NCI-H146 (cell line): ENCODE measurements at places on chromosomes 3 and 15.

- DNase-seq: no peak
These were observed 3.1 kb downstream of the ATP10A start for GRCh38 chr15:25859838-25860645.

GRCh38 chr15:76418352-76419140 lies 82.0 kb downstream of the ISL2 start:
- no peak for DNase-seq

GRCh38 chr15:69031013-69032001 lies 16.8 kb downstream of the NOX5 start:
- DNase-seq: no peak

DNA sequence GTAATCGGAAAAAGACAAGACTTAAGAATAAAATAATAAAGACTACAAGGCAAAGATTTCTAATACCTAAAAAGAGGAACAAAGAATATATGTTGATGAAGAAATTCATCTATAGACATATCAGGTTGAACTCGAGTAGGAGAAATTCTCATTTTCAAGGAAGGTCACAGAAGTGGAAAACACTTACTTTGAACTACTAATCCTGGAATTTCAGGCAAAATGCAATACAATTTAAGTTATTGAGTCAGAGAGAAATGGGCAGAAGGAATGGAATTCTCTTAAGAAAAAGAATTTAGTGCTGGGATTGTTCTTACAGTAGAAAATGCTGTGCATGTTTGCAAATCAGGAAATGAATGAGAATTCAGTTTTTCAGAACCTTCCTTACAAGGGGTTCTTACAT lies 135.9 kb upstream of the TGFBR2 start:
- DNase-seq: no peak

- no peak for DNase-seq
These were observed 2.7 kb upstream of the ISL2 start for GRCh38 chr15:76333720-76334437.

- DNase-seq: no peak
These were observed 29.0 kb upstream of the ATP10A start for GRCh38 chr15:25892126-25892525.

DNA sequence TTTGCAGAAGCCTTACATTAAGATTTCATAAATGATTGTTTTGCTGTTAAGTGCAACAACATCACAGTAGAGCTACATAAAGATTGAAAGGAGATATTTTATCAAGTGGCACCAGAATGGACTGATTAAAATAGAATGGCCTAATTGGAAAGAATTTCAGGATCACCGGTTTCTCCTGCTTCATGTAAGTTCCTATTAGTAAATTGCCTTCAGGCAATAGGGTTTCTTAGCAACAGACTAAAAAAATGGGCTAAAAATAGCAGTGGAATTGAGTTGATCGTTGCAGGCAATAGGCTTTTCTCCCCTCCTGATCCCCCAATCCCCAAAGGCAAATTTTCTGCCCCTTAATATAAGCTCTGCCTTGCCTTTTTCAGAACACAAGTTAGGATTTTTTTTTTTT lies 917 bp downstream of the LNP1 start:
- peak; percentile 82 for DNase-seq

DNA sequence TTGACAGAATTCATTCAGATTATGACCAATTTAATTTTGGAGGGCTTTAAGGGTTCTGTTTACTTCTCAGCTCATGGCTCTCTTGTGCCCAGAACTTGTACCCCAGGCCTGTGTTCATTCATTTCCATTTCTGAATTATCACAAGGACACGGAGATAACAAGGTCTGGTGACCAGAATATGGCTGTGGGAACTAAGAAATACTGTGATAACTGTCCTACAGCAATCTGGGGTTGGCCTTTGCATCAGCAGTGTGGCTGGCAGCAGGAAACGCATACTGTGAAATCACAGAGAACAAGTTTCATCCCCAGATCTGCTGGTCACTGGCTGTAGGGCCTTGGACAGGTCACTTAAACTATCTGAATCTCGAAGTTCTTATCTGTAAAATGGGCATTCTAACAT lies 41.8 kb upstream of the TPM1 start:
- no peak for DNase-seq
